Activated CD8-positive, alpha-beta memory T cell treated with anti-CD3 and anti-CD28 coated beads for 1 hour (primary cell): ENCODE measurements at places on chromosomes 1 and 21.

GRCh38 chr1:15958793-15959192, 17.1 kb downstream of the ZBTB17 start:
- DNase-seq, result no peak

DNA sequence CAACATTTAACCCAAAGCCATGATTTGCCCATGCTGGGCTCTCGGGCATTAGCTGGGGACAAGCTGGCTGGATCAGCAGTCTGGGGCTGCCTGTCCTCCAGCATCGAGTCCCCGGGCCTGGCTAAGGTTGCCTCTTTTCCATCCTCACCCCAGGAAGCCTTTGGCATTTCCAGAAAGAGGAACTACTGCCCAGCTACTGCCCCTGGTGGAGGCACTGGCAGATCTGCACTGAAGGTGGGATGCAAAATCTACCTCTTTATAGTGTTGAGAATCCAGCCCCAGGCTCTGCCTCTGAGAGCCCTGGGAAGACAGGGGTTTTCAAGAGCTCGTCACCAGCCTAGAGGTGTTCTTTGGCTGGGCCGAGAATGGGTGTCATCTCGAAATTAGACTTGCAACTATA, 635.9 kb downstream of the MATN1 start:
- DNase-seq, result no peak

- DNase-seq, result no peak
Measured at GRCh38 chr1:168913711-168914463, 184.9 kb upstream of the DPT start.

- no peak for DNase-seq
Measured at GRCh38 chr1:60547821-60548220, 474.3 kb upstream of the C1orf87 start.

GRCh38 chr1:229251185-229251584, 19.7 kb upstream of the RAB4A start:
- DNase-seq, result no peak

GRCh38 chr1:109909561-109909960, 1.1 kb upstream of the CSF1 start:
- no peak for DNase-seq

- no peak for DNase-seq
Measured at GRCh38 chr1:156148216-156148615, 5.2 kb upstream of the SEMA4A start.

- DNase-seq, result no peak
Measured at GRCh38 chr1:223179786-223180185, 36.7 kb upstream of the TLR5 start.

GRCh38 chr1:192010406-192010805, 147.9 kb upstream of the RGS18 start:
- no peak for DNase-seq

DNA sequence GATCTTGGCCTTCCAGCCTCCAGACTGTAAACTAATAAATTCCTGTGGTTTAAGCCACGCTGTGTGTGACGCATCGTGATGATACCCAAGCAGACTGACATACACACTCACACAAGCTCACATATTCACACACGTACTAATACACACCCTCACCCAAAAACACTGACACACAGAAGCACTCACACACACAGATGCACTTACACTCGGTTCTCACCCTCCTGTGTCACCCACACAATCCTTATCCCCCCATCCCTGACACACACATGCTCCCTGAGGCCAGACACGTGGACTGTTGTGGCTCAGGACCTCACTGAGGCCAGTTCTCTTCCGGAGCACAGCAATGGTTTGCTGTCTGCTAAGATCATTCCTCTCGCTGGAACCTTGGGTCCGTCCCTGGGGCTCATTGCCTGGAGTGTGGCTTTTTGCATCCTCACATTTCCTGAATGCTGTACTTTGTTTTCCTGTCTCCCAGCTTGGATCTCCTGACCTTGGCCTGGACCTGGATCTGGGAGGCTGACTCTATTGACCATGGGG, 76.9 kb upstream of the LYST start:
- DNase-seq, result no peak

DNA sequence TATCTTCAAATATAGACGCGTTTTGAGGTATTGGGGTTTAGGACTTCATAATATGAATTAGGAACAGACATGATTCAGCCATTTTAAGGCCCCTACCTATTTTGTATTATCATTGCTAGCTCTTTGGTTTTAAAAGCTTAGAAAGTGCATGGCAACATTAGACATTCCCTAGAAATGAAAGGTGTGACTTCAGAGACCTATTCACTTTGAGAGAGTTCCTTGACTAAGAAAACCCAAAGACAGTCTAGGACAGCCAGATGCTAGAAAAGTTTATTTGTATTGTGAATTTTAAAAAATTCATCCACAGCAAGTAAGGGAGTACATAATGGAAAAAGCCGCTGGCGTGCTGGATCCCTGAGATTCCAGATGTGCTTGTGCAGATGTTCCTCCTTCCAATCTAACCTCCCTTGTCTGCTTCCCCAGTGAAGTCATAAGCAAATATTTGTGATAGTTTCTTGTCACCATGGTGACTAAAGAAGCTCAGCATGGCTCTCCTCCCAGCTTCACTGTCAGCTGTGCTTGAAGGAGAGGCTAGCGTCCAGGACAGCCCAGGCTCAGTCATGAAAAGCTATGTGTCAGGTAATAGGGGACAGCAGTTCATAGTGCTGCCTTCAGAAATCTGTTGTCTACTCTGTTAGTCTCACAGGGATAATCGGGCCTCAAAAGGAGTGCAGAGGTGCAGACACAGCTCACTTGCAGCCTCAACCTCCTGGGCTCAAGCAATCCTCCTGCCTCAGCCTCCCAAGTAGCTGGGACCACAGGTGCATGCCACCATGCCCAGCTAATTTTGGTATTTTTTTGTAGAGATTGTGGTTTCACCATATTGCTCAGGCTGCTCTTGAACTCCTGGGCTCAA, 34.8 kb downstream of the KPNA6 start:
- no peak for DNase-seq

DNA sequence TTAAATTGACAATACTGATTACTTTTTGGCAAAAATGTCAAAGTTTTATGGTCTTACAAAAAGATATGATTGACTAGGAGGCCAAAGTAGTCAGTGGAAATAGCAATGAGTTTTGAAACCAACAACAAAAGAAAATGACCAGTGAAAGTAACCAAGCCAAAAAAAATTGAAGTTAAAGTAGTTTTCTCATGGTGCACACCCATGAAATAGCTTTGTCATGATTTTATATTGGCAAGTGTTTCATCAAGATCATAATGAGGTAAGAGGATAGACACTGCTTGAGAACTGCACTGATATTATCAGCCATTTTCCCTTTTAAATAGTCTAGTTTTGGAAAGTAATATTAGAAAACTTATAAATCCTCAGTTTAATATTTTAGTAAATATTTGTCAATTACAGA, 206.2 kb upstream of the ADAMTS5 start:
- no peak for DNase-seq

DNA sequence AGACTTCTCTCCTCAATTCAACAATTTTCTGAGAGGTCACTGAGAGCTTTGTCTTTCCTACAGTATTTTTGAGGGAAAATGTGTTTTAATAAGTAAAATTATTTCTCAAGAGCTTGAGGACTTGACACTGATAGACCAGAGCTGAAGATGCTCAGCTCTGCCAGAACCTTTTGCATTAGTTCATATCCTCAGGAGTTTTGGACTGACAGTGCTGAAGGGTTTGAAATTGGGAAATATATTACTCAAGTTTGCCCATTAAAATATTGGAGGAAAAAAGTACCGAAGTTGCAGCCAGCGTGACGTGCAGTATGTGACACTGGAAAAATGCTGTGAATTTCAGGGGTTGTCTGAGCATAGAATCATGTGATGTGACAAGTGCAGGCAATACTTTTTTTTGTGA, 346.6 kb upstream of the DPYD start:
- no peak for DNase-seq

DNA sequence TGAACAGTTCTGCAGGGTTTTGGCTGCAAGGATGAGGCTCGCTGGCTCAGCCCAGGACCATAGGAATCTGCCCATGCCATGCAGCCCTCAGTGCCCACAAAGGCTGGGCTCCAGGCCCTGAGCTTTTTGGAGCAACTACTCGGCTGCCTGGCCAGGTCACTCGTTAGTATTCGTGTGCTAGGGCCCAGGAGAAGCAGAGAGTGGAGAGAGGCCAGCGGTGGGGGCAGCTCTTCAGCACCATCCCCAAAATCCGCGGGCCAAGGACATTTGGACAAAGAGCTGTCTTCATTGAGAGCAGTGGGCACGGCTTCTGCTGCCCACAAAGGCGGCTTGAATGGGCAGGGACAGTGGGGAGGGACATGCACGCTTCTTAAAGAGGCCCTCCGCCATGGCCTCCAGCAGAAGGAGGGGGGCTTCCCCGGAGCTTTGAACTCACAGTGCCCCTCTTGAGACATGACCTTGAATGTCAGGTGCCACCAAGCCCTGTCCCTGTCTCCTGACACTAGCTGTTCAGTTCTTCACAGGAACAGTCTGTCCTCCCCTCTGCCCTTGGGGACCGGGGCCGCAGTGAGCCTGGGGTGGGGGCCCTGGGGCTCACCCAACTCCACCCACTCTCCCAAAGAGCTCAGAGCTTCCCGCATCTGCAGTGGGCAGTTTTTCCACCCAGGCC, 106.1 kb upstream of the ARHGEF16 start:
- no peak for DNase-seq

GRCh38 chr1:185208626-185209180, 51.7 kb downstream of the SWT1 start:
- DNase-seq, result no peak

- no peak for DNase-seq
Measured at GRCh38 chr21:43273016-43273707, 104.4 kb downstream of the CRYAA start.

DNA sequence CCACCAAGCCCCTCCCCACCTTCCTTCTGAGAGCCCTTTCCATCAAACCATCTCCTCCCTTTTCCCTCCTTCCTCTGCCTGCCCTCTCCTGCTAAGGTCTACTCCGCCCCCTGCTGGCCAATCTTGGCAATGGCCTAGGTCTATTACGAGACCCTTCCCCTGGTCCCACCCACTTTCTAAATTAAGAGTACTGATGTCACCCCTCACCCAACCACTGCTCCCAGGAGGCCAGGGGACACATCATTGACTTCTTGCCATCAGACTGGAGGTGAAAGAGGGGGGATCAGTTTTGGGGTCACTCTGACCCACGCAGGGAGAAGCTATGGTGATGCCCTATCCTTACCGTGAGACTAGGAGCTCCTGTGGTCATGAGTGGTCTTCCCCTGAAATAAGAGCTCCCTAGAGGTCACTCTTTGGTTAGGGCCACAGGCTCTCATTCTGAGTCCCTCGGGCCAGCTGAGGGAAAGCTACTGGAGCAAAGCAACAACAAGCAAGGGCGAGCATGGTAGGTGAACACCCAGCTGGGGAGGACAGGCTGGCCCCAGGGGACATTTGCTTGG, 34.6 kb upstream of the S100A7 start:
- DNase-seq, result peak; percentile 25

DNA sequence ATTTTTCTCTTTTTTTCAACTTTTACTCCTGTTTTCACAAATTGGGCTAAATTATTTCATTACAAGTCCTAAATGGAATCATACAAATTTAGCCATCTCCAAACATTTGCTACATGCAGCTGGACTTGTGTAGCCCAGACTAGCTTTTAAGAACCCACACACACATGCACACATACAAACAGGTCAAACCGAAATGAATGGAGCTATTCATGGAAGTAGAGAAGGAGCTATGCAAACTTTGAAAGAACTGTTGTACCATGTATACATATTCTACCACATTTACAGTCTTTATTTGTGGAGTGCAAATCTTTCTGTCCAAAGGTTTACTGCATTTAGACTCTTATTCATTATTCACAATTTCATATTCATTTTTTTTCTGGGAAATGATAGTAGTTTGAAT, 189.1 kb upstream of the RNPC3 start:
- DNase-seq, result no peak

GRCh38 chr1:199054694-199055093, 415.9 kb downstream of the PTPRC start:
- no peak for DNase-seq

GRCh38 chr1:70948396-70949017, 99.1 kb downstream of the PTGER3 start:
- no peak for DNase-seq

DNA sequence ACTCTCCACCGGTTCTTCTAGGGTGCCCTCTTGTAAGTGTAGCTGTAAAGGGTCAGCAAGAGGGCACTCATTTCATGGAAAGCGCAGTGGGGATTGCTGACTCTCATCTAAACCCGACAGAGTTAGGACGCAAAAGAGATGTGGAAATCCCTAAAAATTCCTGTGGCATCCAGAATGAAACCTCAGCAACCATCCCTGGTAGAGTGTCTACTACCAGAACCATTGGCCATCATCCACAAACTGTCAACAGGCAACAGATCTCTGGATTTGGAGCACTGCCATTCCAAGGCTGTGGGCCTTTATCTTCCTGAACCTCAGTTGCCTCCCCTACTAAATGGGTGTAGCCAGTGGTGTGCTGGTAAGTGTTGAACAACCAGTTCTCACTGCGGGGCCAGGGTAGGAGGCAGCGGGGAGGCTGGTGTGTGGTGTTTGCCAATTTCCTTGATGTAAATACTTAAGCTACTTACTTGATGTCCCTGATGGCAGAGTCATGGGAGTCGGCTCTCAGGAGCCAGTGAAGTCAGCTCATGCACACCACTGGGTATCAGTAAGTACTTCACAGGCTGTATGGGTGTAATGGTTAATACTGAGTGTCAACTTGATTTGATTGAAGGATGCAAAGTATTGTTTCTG, 195.8 kb downstream of the KAZN start:
- DNase-seq, result no peak

- no peak for DNase-seq
Measured at GRCh38 chr21:26597981-26598380, 24.9 kb upstream of the CYYR1 start.

DNA sequence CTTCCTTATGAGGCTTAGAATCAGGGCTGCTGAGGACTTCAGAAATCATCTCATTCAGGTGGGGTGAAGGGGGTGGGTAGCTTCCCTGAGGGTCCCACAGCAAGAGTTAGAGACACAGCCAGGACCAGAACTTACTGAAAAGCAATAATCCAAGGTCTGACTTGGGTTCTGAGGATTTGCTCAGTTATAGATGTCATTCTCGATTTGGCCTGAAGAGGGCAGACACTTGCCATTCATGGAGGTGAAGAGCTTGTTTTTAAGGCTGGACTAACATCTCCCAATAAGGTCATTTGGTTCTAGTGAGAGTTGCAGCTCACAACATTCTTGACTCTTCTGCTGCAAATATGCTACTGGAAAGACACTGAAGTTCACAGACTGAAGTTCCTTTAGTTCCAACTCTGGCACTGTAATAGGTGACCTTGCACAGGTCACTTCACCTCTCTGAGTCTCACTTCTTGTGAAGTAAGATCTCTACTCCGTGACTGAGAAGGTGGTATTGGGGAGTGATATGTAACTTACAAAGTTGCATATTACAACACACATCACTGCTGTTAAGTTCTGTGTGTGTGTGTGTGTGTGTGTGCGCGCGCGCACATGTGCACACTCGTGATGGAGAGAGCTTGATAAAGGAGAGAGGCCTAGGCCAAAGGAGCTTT, 69.8 kb upstream of the DIRAS3 start:
- no peak for DNase-seq

- no peak for DNase-seq
Measured at GRCh38 chr1:55402671-55403464, 187.7 kb upstream of the USP24 start.
